ENCODE measurements at places on chromosomes 13 and 19.

DNA sequence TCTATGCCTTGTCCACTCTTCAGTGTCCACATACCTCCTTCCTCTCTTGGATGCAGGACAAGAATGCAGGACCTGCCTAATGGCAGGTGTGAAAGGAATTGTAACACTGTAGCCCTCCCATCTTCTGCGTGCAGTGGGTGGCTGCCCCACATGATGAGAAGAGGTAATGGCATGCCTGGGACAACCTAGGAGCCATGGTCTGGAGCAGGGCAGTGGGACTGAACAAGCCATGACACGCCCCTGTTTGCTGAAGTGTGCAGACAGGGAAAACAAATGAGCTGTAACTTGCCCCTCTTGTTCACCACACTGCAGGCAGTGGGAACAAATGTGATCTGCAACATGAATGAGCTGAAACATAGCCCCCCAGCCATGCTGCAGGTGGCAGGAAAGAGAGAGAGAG lies 192.2 kb downstream of the PCDH17 start:
- DNase-seq, result no peak

DNA sequence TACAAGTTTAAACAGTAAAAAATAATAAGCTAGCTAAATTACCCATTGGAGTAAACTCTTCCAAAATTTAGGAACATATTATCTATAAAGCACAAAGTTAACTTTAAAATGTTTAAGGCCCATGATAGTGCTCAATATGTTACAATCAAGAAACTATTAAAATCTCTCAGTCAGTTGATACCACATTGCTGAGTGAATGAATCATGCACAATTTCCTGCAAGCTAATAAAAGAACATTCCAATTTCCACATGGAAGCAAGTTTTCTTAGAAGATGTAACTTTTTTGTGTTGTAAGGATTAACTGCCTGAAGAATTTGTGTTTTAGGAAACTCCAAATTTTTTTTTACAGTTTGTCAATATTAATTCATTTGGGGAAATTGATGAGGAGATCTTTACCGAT lies 666.6 kb downstream of the SLITRK1 start:
- no peak for DNase-seq

- DNase-seq, result no peak
Measured at GRCh38 chr19:55325172-55325571, at the start of gene TMEM150B. Gene TMEM150B (minus strand): TSS chr19:55325341. CDS start chr19:55321036, 4,305 bp downstream.

DNA sequence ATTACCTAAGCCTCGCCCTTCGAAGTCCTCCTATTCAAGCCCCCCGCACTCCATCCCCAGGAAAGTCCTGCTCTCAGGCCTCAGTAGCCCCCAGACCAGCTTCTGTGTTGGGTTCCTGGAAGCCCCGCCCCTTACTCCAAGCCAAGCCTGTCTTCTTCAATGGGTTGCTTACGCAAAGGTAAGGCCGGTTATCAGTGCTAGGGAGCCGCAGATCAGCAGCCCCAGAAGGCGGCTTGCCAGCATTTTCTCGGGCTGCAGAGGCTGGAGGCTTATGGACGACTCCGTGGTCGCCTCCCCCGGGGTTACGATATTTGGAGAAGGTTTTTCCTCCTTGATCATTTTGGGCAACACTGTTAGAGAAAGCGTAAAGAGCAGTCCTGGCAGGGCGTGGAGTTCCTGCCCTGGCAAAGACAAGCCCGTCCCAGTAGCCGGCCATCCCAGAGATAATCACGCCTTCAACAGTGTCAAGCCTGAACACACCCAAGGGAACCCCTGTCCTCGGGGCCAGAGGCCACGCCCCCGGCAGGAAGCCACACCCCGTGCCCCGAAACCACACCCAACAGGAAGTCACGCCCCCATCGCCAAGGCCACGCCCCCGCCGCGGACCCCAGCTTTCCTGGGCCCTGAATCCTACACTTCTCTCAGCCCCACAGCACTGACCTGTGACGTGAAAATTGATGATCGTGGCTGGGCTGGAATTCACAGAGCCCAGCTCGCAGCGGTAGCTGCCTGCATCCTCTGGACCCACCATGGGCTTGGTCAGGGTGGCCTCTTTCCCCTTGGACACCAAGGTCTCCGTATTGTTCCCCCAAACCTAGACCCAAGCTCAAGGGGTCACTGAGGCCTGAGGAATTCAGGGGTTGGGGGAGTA lies 954 bp upstream of the RASIP1 start:
- no peak for DNase-seq

DNA sequence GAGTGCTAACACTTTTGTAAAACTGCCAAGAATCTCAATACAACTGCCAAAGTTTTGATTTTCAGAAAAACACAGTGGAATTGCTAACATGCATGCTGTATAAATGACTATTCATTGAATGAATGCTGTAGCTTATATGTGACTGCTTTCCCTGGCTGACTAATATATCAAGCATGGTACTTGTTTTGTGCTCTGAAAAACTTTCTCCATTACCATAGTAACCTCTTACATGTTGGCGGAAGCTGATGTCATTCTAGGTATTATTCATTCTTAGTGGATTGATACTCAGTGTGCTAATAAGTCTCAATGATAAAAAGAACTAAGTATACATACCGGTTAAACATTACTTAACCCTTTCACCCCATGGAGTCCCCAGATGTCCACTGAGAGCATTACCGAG lies 166.1 kb upstream of the MYO16 start:
- no peak for DNase-seq

GRCh38 chr19:24054044-24054935 lies 32.7 kb upstream of the ZNF254 start:
- no peak for DNase-seq

Data from stimulated activated CD4-positive, alpha-beta T cell treated with anti-CD3 and anti-CD28 coated beads, Interleukin-1b, Interleukin-23, amount 100 ng/mL, for 1 hour (primary cell).